LoVo (cell line): ENCODE measurements at places on chromosomes 6 and 20.

DNA sequence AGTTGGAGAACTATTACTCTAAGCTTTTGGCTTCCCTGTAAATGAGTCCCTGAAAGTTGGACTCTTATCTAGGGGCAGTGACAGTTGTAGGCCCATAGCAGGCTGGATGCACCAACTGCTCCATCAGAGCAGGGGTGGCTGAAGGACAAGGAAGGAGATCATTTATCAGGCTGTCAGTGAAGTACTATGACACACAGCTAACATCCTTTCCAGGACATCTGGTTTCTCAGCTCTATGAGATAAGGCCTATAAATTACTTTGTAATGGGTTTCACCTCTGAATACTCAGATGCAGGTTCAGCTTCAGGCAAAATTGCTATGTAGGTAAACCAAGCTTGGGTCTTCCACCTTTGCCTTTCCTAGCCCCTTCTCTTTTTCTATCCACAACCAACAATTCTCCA lies 468.5 kb downstream of the KIF16B start:
- no peak for DNase-seq

DNA sequence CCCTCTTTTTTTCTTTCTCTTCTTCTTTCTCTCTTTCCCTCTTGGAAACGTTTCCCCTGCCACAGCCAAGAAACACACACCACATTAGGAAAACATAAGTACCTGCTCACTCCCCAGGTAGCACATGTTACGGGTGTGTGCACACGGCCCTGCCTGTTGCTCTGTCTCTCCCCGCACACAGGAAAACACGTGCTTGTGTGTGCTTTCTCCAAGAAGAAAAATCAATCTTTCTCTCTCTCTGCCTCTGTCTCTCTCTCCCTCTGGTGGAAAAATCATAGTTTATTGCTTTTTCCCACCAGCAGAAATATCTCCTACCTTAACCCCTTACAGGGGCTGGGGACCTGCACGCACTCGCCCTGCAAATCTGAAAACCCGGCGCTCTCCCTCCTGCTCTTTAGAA lies 102.3 kb downstream of the EDN3 start:
- no peak for DNase-seq

GRCh38 chr6:144947398-144947976 lies 662.4 kb downstream of the UTRN start:
- no peak for DNase-seq

GRCh38 chr20:21087862-21088540 lies 18.2 kb downstream of the LINC00237 start:
- DNase-seq = no peak

DNA sequence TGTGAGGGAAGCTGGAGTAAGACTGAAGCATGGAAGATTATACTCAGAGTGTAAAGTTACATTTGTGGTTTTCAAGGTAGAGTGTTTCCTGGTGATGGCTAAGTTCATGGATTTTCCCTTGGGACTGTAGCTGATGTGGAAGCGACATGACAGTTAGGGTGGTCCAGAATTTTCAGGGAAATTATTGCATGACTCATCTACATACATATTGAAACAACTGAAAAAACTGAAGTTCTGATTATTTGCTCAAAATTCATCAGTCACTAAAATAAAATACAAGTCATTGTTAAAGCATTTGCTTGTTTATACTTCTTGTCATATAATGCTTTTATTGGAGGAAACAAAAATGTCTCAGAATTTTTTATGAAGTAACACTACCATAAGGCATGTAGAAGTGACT lies 700.0 kb downstream of the RFPL4B start:
- DNase-seq = no peak

GRCh38 chr20:38651154-38651553 lies 49.5 kb downstream of the ARHGAP40 start:
- DNase-seq = peak; percentile 9

DNA sequence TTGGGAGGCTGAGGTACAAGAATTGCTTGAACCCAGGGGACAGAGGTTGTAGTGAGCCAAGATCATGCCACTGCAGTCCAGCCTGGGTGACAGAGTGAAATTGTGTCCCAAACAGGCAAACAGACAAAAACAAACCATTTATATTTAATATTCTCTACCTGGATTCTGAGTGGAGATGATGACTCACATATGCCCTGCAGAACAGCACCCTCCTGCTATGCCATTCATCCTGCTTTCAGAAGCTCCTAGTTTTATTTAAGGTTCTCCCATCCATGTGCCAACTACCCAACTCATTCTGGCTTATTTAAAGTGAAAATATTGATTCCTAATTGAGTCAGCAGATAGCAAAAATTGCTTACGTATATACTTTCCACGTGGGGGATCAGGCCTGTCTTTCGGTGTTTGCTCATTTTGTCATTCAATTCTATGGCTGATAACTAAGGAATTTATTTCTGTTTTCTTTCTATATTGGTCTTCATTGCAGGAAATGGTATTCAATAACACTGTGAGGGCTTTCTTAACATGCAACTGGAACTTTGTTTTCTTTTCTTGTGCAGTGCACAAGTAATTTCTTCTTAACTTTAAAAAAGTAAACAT lies 459.1 kb upstream of the JAG1 start:
- DNase-seq = no peak

GRCh38 chr6:84304881-84305280 lies 77.4 kb upstream of the CEP162 start:
- DNase-seq = no peak

- no peak for DNase-seq
Measured at GRCh38 chr6:164628302-164628931, 681.0 kb downstream of the C6orf118 start.

- DNase-seq = no peak
Measured at GRCh38 chr6:166313255-166314070, 5.3 kb upstream of the PRR18 start.
